SIG-M5 (cell line): ENCODE measurements at places on chromosomes 6 and 20.

GRCh38 chr6:153131037-153131981, at the start of gene RGS17:
RGS17 (minus strand) TSS chr6:153131282; CDS start chr6:153044018, 87,264 bp downstream.
- DNase-seq: no peak

GRCh38 chr20:43789593-43789992, 62.8 kb upstream of the GTSF1L start:
- DNase-seq: no peak

DNA sequence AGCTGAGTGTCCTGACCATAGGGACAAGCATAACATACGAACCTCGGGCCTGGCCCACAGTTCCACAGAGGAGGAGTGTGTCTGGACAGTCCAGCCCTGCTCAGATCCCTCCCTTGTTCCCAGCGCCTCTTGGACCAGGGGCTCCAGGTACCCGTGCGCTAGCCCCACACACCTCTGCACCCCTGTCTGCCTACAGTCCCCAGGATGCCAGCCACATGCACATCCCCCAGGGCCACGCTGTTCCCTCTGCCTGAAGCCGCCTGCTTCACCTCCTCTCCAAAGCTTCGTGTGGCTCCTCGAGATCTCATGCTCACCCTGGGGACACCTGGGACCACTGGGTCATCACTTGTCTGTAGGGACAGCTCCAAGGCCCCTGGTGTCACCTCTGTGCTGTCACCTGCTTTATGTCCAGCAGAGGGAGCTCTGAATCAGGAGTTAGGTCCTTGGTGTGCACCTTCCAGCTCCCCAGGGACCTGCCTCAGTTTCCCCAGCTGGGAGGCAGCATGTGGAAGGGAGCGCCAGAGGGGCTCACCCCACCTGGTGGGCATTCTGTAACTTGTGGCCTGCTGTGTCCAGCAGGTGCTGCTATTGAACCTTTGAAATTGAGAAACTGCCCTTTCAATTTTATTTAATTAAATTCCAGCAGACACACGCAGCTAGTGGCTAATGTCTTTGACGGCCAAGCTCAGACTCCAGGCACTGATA, 7.3 kb upstream of the YTHDF1 start:
- no peak for DNase-seq

DNA sequence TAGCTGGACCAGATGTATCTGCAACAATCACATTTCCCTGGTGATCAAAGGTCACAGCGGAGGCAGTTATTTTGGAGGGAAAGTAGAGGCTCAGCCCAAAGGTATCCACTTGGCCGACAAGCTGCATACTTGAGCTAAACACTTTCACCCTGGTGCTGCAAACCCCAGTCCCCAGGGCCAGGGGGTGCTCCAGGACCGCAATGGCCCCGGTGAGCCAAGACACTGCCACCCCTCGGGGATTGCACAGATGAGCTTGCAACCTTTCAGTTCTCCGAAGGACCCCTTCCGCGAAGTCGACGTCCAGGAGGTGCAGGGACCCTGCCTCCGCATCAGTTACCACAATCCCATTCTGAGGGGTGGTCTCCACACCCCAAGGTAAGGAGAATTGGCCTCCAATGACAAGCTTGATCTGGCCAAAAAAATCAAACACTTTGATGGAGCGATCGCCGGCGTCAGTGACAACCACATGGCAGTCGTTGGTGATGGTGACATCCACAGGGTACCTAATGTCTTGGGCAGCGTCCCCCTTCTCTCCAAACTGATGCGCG, 823 bp downstream of the NHLRC1 start:
- DNase-seq: no peak

DNA sequence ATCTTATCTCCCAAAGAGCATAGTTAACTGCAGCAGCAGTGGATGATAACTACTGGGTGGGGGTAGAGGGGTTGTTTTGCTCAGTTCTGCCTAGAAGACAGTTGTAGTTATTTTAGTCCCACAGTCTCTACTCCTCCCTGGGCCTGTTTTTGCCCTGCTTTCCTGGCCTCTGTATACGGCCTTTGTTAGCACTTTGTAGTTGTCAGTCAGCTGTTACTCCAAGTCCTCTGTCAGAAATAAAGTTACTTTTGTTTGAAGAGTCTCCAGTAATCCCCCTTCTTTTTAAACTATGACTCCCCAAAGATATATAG, 113.9 kb downstream of the SLC16A10 start:
- no peak for DNase-seq

DNA sequence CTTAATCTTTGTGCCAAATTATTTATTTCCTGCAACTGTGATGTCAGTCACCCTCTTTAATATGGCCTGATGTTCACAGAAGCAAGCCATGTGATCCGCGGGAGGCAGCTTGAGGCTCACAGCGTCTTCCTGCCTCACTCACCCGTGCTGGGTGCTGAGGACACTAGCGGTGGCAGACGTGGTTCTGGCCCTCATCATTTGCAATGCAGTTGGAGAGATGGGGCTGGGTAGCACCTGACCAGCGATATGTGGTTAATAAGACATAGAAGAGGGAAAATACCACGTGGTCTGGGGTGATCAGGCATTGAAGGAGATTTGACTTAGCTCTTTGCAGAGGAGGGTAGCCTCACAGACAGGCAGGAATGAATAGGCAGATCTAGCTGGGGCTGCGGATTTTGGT, 264.7 kb downstream of the TMEM242 start:
- no peak for DNase-seq

DNA sequence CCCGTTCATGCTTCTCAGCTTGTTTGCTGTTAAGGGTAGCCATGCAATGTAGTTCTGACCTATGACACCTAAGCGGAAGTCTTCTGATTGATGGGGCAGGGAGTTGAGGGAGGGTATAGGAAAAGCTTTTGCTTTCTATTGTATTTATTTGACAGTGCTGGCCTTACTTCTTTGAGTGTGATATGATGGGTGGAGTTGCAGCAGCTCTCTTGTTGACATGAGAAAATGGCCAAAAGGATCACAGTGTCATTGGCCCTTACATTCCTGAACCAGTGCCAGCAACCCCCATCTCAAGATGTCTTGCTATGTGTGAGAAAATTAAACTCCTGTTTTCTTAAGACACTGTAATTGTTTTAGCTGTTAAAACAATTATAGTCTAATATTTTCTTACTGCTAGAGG, 117.5 kb downstream of the SAMD5 start:
- DNase-seq: no peak

DNA sequence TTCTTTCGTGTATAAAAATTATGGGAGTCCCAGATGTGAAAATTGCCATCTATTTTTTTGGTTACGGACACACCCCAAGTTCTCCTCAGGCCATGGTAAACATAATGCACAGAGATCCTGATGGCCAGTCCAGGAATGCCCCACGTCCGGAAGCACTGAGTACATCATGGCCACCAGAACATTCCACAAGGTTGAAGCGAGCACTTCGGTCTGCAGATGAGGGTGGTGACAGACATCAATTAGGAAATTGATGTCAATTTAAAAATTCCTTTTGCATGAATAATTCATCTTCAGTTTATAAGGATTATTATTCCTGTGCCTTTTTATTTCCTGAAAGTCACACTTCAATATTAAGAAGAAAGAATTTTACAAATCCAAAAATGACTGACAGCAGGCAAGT, 13.2 kb upstream of the EXOC2 start:
- DNase-seq: no peak

DNA sequence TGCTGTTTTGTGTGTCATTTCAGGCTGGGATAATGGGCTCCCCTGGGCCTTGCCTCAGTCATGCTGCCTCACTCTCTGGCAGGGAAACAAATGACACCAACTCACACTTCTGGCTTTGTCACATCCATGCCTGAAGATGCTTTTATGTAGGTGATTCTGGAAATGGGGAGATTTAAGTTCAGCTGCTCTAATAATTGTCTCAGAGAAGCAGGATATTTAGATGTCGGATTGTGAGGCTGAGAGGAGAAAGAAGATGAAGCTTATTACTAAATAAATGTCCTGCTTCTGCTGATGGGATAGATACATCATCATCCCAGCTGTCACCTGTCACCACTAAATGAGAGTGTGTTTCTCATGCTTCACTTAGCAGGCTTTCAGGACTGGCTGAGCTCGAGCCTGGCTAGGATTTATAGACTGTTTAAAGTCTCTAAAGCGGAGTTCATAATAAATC, 480.2 kb upstream of the SPTLC3 start:
- DNase-seq: no peak

GRCh38 chr6:113744861-113745260, 112.3 kb upstream of the MARCKS start:
- no peak for DNase-seq

DNA sequence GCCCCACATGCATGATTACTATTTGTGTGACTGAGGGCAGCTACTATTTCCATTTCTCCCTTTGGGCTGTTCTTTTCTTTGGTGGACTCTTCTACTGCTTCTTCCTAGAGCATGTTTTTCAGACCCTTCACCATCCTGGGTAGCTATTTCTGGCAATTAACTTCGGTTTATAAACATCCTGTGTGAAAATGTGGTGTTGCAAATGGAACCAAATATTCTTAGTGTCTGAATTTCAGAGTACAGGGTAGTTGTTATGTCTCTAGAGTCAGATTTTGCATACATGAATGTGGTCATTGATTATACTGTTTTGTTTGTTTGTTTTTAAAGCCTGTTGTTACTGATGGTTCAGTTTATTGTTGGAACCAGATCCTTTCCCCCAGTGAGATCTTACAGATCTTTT, 49.7 kb downstream of the PROKR2 start:
- no peak for DNase-seq

DNA sequence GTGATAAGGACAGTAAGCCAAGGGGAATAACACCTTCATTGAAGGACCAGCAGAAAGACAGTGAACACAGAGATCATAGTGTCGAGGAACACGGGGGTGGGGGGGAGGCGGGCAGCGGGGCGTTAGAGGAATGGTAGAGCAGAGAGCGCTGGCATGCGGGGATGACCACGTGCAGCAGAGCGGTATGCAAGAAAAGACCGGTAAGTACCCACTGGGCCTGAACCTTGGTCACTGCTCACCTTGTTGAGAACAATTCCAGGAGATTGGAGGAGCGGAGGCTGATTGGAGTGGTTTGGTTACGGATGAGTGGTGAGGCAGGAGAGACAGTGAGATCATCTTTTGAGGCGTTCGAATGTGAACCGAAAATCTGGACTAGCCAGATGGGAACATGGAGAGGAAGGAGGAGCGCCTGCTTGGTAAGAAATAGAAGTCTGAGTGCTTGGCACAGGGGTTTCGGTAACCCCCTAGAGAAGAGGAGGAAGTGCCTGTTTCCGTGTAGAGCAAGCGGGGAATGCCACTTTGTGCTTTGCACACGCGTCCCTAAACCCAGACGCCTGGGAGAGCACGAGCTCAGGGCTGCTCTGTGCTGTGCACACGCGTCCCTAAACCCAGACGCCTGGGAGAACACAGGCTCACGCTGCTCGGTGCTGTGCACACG, 70.0 kb downstream of the FAM120B start:
- DNase-seq: no peak

DNA sequence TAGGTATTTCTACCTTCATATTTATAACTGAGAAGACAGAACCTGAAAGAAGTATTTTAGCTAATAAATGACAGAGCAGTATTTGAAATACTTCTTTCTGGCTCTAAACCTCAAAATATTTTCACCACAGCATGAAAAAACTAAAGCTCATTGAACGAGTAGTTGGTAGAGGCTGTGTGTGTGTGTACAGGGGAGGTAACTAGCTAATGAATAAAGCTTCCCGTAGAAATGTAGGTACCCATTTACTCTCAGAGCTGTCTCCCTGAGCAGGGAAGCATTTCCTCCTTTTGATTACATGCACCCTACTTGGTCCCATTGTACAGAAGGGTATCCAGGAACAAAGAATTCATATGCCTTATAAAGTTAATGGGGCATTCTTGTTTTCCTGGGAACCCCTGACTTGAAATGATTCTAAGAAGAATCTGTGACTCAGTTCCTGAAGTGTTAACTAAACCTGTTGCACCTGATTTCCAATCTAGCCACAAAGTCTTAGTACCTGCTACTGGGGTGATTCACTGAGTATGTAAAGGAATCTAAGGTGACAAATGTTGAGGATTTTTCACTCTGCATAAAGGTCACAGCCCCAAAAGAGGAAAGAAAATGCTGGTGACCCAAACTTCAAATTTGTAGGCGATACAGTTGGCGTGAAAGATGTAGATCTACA, 12.5 kb downstream of the CRYBG1 start:
- DNase-seq: no peak

- no peak for DNase-seq
These were observed 60.1 kb upstream of the SPDEF start for GRCh38 chr6:34616227-34616585.

DNA sequence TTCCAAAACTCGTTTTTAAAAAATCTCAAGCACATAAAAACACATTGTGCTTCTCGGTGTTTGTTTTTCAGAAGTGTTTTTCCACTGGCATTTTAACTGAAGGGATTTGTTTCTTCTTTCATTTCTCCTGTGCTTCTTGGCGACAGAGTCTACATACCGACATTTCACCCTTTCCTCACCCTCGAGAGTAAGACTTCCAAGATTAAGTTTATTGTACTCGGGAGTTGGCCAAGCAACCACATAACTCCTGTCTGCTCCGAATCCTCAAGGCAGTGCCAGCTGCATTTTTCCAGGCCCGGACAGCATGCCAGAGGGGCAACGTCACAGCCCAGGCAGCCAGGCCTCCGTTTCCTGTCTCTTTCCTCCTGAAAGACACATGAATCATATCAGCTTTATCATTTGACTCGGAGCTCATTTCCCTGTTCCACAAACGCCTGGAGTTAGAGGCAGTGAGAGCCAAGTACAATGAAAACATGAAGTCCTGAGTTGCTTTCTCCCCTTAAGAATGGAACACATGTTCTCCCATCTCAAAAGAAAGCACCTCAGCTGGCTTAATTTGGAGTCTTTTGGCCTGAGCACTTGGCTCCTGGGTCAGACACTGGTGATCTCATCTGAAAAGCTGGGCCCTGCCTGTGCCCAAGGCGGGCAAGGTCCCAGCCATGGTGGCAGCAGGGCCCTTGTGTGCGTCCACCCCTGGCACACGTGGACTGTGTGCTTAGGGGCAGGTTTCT, 23.2 kb upstream of the FAM50B start:
- DNase-seq: no peak

- DNase-seq: no peak
These were observed 101.7 kb downstream of the TSHZ2 start for GRCh38 chr20:53073636-53074415.

DNA sequence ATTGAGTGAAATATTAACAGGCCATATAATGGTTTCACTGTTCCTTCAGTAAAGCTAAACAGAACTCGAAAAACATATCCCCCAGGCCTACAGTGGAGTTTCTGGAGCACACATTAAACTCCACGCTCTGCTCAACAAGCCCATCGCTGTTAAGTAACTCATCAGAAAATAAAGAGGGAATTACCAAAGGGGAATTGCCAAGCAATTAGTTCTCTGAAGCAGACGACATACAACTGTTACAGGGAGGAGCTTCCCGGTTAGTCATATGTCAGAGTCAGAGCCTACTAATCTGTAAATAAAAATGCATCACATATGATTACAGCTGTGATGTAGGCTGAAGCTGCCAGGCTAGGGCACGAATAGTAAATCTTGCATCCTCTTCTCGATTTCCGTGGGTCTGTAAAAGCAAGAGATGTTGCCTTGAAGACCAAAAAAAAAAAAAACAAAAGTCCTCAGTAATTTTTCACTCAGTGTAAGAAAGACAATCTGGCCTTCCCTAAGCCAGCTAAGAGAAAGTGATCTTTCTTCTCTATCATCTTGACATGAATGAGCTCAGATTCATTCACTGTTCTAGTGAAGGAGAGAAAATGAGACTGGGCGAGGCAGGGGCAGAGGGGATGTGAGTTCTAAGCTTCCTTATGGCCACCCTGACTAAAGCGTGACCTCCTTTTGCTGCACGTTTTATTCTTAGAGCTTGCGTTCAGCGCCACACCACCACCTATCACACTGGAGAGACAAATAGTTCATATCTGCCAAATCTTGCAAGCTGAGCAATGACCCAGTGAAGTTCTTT, 13.8 kb downstream of the ATXN1 start:
- DNase-seq: no peak

GRCh38 chr6:2575236-2575635, 175.5 kb downstream of the MYLK4 start:
- DNase-seq: no peak
